ENCODE measurements at places on chromosomes 2 and 18.
A peak's percentile ranks its signal among the peaks of the same experiment; 100 is the strongest.

DNA sequence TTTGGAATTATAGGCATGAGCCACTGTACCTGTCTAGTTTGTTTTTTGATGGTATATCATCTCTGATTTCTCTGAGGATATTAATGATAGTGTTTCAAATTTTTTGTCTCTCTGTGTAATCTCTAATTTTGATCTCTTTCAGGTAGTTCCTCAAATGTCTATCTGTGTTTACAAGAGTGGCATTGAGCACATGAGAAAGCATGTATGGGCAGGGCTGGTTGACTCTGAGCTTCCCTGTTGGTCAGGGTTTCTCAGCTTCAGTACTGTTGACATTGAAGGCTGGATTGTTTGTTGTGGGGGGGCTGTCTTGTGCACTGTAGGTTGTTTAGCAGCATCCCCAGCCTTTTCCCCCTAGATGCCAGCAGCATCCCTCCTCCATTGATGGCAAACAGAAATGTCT is 79.9 kb downstream of the TMEM247 start:
- H3K4me3 ChIP-seq = no peak overlapping the region
- no peaks in the 10 kb centered on the region for H3K27me3 ChIP-seq
- no peak overlapping the region for H3K27ac ChIP-seq
- DNase-seq = no peak
- H3K36me3 ChIP-seq = peaks cover 16% of the 10 kb centered on the region

- H3K27me3 ChIP-seq = no peaks in the 10 kb centered on the region
- H3K36me3 ChIP-seq = no peaks in the 10 kb centered on the region
- no peak overlapping the region for H3K27ac ChIP-seq
- no peak overlapping the region for H3K4me3 ChIP-seq
Measured at GRCh38 chr2:71721362-71721665, 268.0 kb downstream of the DYSF start.

DNA sequence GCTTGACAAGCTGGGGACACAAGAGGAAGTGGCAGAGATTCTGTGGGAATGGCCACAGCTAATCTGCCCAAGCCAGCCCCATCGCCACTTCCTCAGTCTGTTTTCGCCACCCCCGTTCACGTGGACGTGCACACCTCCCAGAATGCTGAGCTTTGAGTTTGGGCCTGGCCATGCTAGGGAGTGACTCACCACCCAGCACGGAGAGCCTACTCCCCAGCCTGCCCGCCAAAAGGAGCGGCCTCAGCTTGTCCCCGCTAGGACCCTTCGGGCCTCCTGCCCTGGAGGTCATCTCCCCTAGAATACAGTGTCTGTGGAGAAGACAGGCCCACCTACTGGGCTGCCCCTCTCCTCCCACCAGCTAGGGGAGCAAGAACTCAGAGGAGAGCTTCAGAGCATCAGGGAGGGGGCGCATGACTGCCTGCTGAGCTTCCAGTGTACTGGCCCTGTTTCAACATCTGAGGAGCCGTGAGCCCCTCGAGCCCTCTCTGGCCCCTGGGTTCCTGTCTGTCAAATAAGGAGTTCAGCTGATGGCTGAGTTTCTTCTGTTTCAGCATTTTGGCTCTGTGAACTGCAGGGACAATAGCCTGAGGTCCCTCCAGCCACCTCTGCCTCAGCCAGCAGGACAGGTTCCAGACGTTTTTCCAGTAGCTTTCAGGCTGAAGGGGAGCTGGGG is 5.1 kb downstream of the SLC35F6 start:
- H3K36me3 ChIP-seq = peaks cover 42% of the 10 kb centered on the region
- H3K27me3 ChIP-seq = no peaks in the 10 kb centered on the region
- peak overlapping the region; percentile 69 for H3K27ac ChIP-seq
- H3K4me3 ChIP-seq = no peak overlapping the region

GRCh38 chr2:233429175-233429897 is 75.0 kb downstream of the DGKD start:
- peak overlapping the region; percentile 22 for H3K27ac ChIP-seq
- peaks cover 62% of the 10 kb centered on the region for H3K4me1 ChIP-seq
- H3K4me3 ChIP-seq = no peak overlapping the region
- peak; percentile 18 for DNase-seq
- no peaks in the 10 kb centered on the region for H3K27me3 ChIP-seq
- H3K36me3 ChIP-seq = peaks cover 52% of the 10 kb centered on the region

DNA sequence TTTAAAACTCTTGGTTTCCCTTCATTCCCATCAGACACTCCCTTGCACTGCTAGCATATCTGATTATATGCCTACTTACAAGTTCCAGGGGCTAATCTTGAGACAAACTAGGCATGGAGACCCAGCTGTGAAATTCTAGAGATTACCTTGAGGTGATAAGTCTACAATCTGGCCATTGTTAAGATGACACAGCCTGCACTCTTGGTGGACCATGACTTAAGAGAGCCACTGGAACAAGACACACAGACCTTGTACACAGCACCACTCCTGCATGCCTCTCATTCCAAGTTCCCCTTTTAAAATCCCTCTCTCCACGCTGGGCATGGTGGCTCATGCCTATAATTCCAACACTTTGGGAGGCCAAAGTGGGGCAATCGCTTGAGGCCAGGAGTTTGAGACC is 387.2 kb upstream of the DCC start:
- H3K27me3 ChIP-seq = no peaks in the 10 kb centered on the region
- no peak overlapping the region for H3K27ac ChIP-seq
- DNase-seq = no peak
- no peaks in the 10 kb centered on the region for H3K4me1 ChIP-seq
- no peak overlapping the region for H3K4me3 ChIP-seq
- H3K36me3 ChIP-seq = no peaks in the 10 kb centered on the region

DNA sequence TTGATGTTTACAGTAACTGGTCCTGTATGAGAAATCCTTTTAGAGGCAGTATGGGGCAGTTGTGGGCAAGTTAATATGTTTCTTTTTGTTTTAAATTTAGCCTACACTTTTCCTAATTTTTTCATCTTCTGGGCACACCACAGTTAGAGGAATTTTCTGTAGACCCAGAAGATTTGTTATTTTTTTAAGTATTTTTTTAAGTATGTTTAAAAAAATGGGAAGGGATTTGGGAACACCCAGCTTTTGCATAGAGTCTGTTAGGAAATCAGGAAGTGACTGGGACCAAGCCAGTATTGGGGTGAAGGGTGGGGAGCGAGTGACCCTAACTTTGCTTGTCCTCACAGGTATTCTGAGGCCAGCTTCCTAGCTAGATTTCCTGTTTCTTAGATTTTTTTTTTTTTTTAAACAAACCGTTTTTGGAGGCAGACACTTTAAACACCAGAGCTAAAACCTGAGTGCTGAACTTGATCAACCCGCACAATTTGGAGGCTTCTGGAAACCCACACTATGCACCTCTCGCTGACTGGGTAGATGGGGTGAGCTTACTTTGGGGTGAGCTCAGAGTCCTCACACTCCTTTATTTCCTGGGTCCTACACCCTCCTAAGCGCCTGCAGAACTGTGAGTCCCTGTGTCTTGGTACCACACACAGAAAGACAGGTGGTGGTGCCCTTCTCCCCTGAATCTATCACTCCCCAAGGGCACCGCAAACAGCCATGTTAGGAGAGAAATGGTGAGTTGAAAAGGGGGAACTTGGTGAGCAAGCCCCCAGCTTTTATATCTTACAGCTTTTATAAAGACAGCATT is 5.2 kb downstream of the GATA6 start:
- no peak overlapping the region for H3K4me3 ChIP-seq
- no peaks in the 10 kb centered on the region for H3K36me3 ChIP-seq
- H3K4me1 ChIP-seq = peaks cover 9% of the 10 kb centered on the region
- no peak overlapping the region for H3K27ac ChIP-seq
- peaks cover 69% of the 10 kb centered on the region for H3K27me3 ChIP-seq

DNA sequence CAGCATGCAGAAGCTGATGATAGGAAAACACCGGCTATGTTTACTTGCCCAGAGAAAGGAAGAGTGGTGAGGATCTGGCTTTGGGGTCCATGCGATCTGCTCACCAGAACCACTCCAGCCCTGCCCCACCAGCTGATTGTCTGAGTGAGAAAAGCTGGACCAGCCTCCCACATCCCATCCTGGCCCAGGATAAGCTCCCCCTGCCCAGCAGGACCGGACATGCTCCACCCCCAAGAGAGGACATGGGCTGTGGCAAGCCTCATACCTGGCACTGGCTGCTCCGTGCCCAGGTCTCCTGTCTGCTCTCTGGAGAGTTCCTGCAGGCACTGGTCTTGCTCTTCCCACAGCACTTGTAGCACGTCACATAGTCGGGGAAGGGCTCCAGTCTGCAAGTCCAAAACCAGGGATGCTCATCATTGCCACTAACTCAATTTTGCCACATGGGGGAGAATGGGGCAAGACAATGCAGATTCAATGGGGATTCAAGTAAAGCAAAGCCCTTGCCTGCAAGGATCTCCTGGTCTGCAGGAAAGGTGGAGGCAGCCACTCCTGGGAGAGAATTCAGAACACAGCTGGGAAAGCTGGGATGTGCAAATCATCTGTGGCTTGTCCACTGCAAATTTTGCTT is 30.0 kb downstream of the SCTR start:
- no peak for DNase-seq
- no peaks in the 10 kb centered on the region for H3K36me3 ChIP-seq
- H3K27ac ChIP-seq = no peak overlapping the region

- H3K27me3 ChIP-seq = no peaks in the 10 kb centered on the region
- H3K27ac ChIP-seq = no peak overlapping the region
- no peak overlapping the region for H3K4me3 ChIP-seq
- no peaks in the 10 kb centered on the region for H3K4me1 ChIP-seq
- no peak for DNase-seq
- H3K36me3 ChIP-seq = no peaks in the 10 kb centered on the region
Measured at GRCh38 chr18:7604361-7604760, 37.2 kb downstream of the PTPRM start.

GRCh38 chr2:143505542-143505941 is 376.3 kb downstream of the ARHGAP15 start:
- peaks cover 70% of the 10 kb centered on the region for H3K36me3 ChIP-seq
- H3K4me3 ChIP-seq = no peak overlapping the region
- no peak overlapping the region for H3K27ac ChIP-seq
- peaks cover 15% of the 10 kb centered on the region for H3K4me1 ChIP-seq

GRCh38 chr2:77391119-77391518 is 131.1 kb downstream of the LRRTM4 start:
- H3K27me3 ChIP-seq = no peaks in the 10 kb centered on the region
- no peak overlapping the region for H3K27ac ChIP-seq
- H3K36me3 ChIP-seq = no peaks in the 10 kb centered on the region
- no peak overlapping the region for H3K4me3 ChIP-seq

DNA sequence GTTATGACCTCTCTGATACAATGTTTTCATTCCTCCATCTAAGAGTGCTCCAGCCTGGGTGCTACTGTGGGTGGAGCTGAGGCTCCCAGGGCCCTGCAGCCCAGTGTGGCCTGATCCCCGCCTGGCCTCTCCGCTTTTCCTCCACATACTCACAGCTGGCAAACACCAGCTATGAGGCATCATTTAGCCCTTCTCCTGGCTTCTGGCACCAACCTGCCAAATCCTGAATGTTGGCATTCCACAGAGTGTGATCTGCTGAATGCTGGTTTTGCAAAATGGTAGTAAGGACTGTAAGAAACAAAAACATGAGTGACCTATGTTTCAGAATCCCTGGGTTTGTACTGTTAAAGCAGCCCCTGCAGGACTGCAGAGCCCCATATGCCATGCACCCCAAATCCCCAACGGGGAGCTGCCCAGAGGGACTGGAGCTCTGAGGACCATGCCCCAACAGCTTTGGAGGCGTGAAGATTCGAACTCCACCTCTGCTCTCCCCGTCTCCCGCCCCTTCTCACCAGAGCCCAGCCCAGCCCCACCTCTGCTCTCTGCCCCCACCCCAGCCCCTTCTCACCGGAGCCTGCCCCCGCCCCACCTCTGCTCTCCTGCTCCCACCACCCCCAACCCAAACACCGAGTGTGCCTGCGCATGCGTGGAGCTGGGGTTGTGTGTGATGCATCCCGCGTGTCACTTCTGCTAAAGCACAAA is 4.2 kb downstream of the SLC66A2 start:
- H3K27ac ChIP-seq = no peak overlapping the region
- H3K36me3 ChIP-seq = peaks cover 43% of the 10 kb centered on the region
- H3K4me1 ChIP-seq = peaks cover 62% of the 10 kb centered on the region
- H3K4me3 ChIP-seq = no peak overlapping the region
- DNase-seq = no peak

DNA sequence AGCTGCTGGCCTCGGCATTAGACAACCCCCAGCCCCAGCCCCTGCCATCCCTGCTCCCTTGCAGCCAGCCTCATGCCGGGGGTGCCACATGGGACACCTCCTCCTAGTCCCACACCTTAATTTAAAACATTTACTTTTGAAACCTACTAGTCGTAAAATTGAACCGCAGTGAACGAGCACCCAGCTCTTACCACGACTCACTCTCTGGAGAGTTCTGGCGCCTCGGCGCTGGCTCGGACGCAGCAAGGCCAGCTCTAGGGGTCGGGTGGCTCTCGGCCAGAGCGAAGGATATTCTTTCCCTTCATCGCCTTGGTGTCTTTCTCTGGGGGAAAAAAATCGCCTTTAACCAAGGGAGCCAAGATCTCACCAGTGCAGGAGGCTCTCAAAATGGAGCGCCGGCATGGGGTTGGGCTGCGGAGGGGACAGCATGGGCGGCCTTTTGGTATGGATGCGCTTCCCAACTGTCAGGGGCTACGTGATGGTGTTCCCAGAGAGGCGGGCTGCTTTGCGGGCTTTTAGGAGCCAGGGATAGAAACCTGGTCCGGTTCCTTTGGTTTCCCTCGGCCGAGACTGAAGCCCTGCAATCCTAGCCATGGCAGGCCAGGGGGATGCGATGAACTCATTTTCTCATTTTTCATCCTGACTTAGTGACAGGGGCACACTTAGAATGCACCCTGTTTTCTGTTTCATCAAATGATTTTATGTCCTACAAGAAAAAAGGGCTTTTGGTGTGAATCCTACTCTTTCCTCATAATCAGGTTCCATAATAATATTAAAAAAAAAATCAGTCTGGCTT is 2.0 kb downstream of the HPCAL1 start:
- H3K36me3 ChIP-seq = peaks cover 9% of the 10 kb centered on the region
- peak overlapping the region; percentile 96 for H3K4me3 ChIP-seq
- H3K4me1 ChIP-seq = peaks cover 75% of the 10 kb centered on the region
- H3K27ac ChIP-seq = peak overlapping the region; percentile 85

GRCh38 chr2:15116830-15117229 is 444.3 kb downstream of the NBAS start:
- no peak overlapping the region for H3K4me3 ChIP-seq
- no peaks in the 10 kb centered on the region for H3K27me3 ChIP-seq
- DNase-seq = no peak
- no peak overlapping the region for H3K27ac ChIP-seq
- no peaks in the 10 kb centered on the region for H3K36me3 ChIP-seq
- H3K4me1 ChIP-seq = peaks cover 3% of the 10 kb centered on the region

DNA sequence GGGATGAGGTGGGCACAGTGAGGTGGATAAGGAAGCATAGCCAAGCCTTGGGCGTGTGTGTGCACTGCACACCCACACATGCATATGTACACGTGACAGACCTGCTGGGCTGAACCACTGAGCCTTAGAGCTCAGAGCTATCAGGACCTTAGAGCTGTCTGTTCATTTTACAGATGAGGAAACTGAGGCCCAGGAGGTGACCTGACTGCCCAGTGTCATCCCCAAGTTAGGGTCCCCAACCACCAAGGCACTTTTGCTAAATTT is 8.2 kb upstream of the SNED1 start:
- peak; percentile 11 for DNase-seq
- no peak overlapping the region for H3K27ac ChIP-seq
- H3K4me1 ChIP-seq = no peaks in the 10 kb centered on the region
- no peaks in the 10 kb centered on the region for H3K36me3 ChIP-seq
- peaks cover 2% of the 10 kb centered on the region for H3K27me3 ChIP-seq

GRCh38 chr2:196962325-196962724 is 35.8 kb upstream of the PGAP1 start:
- H3K4me3 ChIP-seq = no peak overlapping the region
- peak overlapping the region; percentile 82 for H3K27ac ChIP-seq
- no peak for DNase-seq
- H3K27me3 ChIP-seq = no peaks in the 10 kb centered on the region
- H3K4me1 ChIP-seq = peaks cover 30% of the 10 kb centered on the region
- H3K36me3 ChIP-seq = no peaks in the 10 kb centered on the region

GRCh38 chr2:234770031-234770506 is 181.7 kb upstream of the SH3BP4 start:
- no peak overlapping the region for H3K4me3 ChIP-seq
- no peaks in the 10 kb centered on the region for H3K4me1 ChIP-seq
- H3K27me3 ChIP-seq = peaks cover 55% of the 10 kb centered on the region
- DNase-seq = no peak
- no peak overlapping the region for H3K27ac ChIP-seq

Measured in activated T-cell treated with anti-CD3 and anti-CD28 coated beads, Interleukin-2, amount 50 U/mL, for 24 hours (primary cell).